ENCODE measurements at places on chromosomes 16 and 17.

DNA sequence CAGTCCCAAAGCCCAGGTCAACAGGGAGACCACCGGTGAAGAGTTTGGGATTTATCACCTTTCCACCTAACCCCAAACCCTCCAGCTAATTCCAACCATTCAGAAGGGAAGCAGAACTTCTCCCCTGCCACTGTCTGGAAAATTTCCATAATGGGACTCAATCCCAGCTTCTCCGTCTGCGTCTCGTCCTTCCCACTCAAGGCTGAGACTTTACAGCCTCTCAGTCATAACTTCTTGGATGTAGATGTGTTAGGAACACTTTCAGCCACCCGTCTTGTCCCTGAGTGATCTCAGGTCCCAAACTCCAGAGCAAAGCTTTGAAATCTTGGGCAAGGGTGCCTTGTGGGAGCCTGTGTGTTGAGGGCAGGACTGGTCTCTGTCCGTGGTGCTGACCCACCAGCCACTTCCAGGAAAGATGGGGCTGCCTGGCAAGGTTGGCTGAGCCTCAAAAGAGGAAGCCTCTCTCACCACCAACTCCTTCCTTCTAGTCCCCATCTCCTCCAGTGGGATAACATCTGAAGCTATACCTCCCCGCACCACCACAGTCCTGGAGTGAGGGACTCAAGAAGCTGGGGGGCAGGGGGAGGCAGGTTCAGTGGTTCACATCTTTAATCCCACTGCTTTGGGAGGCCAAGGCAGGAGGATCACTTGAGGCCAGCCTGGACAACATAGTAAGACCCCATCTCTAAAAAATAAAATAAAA, 9.3 kb downstream of the GAS2L2 start:
- no peak for DNase-seq

DNA sequence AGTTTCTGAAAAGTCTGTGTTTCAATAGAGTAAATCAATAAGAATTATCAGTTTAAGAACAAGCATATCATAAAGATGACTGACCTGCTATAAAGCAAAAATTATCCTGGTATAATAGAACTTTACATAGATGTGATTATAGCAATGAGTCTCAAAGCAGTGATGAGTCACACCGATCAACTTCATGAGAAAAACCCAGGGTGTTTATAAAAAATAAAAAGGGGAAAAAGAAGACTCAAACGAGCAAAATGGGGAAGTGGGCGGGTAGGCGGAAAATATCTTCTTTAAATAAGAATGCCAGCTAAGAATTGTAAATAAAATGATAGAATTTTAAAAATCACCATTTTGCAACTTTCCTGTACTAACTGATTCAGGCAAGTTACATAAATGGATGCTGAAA, 46.8 kb downstream of the BRIP1 start:
- no peak for DNase-seq

DNA sequence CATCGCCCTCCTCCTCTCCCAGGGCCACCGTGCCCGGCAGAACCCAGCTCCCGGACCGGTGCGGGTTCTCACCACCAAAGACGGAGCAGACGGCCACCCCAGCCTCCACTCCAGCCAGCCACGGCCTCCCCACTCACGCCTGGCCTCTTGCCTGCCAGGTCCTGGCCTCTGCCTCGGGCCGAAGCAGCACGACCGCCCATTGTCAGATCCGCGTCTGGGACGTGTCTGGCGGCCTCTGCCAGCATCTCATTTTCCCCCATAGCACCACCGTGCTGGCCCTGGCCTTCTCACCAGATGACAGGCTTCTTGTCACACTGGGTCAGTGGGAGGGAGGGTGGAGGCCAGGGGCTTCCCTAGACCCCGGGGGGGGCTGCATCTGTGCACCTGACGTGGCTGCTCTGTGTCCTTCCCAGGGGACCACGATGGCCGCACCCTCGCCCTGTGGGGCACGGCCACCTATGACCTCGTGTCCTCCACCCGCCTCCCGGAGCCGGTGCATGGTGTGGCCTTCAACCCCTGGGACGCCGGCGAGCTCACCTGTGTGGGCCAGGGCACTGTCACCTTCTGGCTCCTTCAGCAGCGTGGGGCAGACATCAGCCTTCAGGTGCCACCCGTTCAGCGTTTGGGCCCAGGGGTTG, 6.6 kb upstream of the RHOT2 start:
- no peak for DNase-seq

DNA sequence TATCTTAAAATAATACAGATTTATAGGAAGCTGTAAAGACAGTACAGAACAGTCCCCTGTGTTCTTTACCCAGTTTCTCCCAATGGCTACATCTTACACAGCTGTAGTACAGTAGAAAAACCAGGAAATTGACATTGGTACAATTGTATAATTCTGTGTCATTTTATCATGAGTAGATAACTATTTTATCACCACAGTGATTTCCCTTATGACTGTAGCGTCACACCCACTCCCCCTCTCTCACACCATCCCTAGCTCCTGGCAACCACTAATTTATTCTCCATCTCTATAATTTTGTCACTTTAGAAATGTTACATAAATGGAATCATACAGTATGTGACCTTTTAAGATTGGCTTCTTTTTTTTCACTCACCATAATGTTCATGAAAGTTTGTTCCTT, 30.9 kb downstream of the CLTC start:
- no peak for DNase-seq

- no peak for DNase-seq
These were observed 275.3 kb downstream of the SHISA9 start for GRCh38 chr16:13176711-13177110.

DNA sequence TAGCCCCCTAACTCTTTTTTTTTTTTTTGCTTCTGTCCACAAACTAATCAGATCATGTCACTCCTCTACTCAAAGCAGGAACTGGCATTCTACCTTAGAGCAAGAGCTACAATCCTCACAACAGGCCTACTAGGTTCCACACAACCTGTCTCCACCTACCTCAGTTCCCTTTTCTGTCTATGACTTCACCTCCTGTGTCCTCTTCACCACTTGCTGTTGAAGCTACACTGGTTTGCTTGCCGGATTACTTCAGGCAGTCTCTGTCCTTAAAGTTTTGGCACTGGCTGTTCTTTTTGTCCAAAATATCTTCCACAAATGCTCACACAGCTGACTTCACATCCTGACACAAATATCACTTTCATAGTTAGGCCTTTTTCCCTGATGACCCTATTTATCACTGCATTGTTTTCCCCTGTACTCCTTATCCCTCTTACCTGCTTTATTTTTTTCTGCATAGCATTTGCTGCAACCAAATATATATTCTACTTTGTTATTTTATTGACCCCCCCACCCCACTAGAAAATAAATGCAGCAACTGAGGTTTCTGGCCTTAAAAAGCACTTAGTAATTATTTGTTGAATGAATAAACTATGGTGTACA, 72.0 kb downstream of the KANSL1 start:
- DNase-seq, result no peak

- no peak for DNase-seq
These were observed 41.1 kb downstream of the C16orf78 start for GRCh38 chr16:49414671-49415070.

DNA sequence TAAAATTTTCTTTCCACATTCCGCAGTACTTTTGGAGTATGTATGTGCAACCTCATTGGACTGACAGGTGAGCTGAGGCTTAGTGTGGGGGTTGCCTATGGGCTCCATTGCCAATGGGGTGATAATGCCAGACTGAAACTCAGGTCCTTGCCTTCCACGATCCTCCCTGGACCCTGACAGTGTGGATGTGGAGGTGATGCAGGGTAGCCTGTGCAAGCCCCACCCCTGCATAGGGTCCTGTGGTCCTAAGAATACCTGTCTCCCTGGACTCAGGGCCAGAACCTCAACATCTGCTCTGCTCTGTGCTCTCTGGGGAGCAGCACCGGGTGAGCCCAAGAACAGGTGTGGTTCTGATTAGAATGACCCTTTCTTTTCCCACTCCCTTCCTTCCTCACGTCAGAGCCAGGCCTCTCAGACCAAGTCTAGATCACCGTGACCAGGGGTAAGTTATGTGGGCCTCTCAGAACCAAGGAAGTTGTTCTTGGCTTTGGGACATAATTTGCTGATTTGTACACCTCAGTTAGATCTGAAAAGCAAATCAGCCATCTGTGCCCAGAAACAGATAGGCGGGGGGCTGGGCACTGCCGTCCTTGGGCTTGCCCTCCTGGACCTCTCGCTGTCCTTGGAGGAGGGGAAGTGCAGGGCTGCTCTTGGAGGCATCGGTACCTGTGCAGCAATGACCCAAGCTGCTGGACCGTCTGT, 8.4 kb upstream of the TNS4 start:
- no peak for DNase-seq

- no peak for DNase-seq
These were observed 69.0 kb downstream of the MRM3 start for GRCh38 chr17:850851-851763.

GRCh38 chr16:88917146-88917914, 50.9 kb upstream of the PABPN1L start:
- DNase-seq, result no peak

DNA sequence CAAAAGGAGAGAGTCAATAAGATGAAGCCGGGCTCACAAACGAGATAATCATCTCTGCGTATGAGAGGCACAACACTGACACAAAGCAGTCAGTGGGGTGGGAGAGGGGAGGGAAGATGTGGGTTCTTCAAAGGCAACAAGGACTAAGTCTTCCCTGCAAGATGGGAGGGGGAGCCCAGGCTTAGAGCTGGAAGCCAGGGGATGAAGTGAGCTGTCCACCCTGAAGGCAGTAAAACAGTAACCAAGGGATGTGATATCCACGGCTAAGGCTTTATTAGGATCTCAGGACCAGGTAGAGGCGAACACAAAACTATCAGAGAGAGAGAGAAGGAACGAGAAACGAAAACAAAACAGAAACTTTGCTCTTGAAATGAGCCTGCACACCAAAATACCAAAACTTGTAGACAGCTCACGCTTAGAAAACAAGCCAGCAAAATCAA, 115.9 kb downstream of the DYNLRB2 start:
- DNase-seq, result no peak

DNA sequence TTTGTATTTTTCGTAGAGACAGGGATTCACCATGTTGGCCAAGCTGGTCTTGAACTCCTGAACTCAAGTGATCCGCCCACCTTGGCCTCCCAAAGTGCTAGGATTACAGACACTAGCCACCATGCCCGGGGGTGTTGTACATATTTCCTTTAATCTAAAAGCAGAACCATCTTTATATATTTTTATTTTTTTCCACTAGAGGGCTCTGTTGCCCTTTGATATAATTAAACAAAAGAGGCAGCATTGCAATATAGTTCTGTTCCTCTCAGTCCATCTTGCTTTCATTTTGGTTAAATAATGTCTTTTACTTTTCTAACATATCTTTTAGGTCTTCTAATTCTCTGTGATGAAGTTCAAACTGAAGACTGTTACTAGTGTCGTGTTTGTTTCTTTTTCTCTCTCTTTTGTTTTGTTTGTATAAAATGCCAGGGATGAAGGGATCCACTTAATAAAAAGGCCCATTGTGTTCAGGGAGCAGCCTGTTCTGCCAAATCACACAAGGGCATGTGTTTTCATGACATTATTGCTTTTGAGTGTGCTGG, 23.4 kb downstream of the WWOX start:
- DNase-seq, result peak; percentile 45

GRCh38 chr16:57318240-57318970, 33.9 kb upstream of the PLLP start:
- no peak for DNase-seq

DNA sequence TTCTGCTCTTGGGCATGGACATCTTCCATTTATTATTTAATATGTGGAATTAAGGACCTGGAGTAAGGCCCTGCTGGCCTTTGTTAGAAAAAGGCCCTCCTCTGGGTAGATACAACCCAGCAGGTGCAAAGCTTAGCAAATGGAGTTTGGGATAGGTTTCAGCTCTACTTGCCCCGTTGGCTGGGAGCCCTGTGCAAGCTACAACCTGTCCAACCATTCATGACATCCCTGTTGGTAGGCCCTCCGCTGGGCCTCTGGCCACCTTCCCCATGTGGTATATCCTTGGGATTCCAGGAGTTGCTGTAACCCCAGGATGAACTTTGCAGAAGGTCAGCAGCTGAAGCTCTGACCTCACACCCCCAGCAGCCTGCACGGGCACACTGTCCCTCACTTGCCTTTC, 6.4 kb downstream of the NGFR start:
- DNase-seq, result no peak

- DNase-seq, result peak; percentile 1
These were observed 85.7 kb upstream of the XYLT1 start for GRCh38 chr16:17556276-17557052.

- no peak for DNase-seq
These were observed 415.0 kb upstream of the MAF start for GRCh38 chr16:80015566-80015965.

GRCh38 chr16:70695331-70696070, 9.6 kb upstream of the MTSS2 start:
- DNase-seq, result peak; percentile 64

- no peak for DNase-seq
These were observed 126.6 kb downstream of the TMEM132E start for GRCh38 chr17:34706029-34706428.

GRCh38 chr17:29049541-29050145, 6.7 kb downstream of the PIPOX start:
- DNase-seq, result no peak

- no peak for DNase-seq
These were observed 49.6 kb downstream of the USP22 start for GRCh38 chr17:20992987-20993862.

DNA sequence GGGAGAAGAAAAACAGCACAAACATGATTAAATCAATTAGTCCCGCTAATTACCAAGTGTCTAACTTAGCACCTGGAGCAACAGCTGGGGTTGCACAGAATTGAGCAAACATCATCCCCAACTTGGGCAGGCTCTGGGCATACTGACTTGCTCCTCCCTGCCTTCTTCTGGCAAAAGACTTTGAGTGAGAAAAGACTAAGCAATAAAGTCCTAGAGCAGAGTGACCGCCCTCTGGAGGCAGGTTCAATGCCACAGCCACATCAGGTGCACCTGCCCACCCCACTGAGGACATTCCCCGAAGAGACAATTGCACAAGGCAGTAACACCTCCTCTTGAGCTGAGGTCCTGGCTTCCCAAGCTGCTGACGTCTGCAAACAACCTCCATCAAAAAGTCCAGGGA, 358.3 kb downstream of the SOX9 start:
- DNase-seq, result peak; percentile 24

DNA sequence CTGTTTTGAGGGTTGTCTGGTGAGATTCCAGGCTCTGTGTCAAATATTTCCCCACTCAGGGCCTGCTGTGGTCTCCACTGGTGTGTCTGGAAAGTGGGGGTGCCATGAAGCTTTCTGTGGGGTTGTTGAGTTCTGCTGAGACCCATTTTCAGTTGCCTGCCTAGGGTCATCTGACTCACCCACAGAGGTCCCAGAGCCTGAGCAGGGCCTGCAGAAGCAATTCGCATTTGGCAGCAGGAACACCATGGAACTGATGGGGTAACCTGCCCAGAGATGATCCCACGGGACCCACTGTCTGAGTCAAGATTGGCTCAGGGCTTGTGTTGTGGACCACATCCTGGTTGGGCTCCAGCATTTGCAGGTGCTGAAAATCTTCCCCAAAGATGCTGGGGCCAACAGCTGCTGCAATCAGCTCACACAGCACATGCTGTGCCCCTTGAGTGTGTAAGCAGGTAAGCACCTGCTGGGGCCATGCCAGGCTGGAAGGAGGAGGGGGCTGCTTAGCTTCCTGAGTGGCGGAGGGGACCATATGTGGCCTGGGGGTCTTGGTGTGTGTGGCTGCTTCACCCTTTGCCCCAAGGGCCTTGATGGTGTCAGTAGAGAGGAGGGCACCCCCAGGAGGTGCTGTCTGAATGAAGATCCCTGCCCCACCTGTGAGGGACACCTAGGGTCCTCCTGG, 1726.1 kb downstream of the TP53TG3F start:
- no peak for DNase-seq

- no peak for DNase-seq
These were observed 321.5 kb upstream of the CCL2 start for GRCh38 chr17:33933576-33933975.

GRCh38 chr17:83064021-83064731, 15.2 kb upstream of the METRNL start:
- no peak for DNase-seq
